ENCODE measurements at places on chromosomes 12 and 14.

- no peak for DNase-seq
These were observed 93.9 kb downstream of the DAAM1 start for GRCh38 chr14:59282378-59282765.

DNA sequence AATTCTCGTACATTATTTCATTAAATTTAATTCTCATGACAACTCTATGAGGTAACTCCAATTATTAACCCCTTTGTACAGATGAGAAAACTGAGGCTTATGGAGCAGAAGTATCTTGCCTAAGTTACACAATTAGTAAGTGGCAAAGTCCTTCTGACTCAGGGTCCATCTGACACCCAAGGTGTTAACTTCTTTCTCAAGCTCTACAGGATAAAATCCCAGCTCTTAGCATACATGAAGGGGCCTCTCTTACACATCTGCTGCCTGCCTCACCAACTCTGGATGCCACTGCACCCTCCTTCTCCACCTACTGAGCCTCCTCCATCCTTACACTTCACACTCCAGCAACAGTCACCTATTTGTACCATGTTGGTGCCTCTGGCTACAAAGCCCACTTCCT is 4.3 kb upstream of the KRT72 start:
- DNase-seq = no peak

GRCh38 chr14:59101476-59101875 is 87.0 kb upstream of the DAAM1 start:
- no peak for DNase-seq

- DNase-seq = no peak
These were observed 827.0 kb downstream of the C12orf50 start for GRCh38 chr12:87202189-87202588.

DNA sequence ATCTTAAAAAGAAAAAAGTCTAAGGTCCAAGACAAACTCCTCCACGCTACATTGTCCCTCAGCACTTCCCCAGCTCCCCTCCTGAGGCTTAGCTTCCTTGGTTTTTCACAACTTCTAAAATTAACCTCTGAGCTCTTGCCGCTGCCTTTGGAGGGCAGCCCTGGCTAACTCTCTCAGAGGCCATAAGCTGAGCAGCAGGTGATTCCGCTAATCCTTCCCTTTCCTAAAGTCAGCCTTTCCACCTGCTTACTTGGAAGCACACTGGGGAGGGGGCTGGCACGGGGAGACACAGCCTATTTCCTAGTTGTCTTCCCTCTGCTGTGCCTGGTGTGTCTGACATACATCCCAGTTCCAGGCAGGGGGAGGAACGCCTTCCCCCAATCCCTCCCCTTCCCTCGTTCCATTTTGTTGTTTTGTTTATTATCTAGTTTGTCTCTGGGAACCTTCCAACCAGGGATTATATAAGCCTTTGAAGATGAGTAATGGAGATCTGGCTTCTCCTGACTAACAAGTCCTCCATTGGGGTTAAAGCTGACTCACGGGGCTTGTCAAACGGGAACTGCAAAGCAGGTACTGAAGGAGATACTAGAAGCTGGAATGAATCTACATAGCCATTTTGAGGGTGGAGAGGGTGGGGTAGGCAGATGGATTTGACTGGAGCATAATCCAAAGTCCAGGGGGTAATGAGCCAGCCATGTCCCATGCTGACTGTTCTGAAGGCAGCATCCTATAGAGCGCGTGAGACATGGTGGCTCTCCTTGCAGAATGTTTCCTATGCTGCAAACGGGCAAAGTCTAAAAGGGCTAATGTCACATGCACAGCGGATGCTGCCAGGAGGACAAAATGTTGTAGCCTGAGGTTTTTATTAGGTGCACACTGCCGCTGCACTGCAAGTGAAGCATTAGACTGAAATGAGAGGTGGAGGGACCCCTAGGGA is 230.8 kb downstream of the FOXN3 start:
- DNase-seq = no peak

GRCh38 chr14:82642425-82642824 is 1108.8 kb upstream of the SEL1L start:
- DNase-seq = no peak

GRCh38 chr12:39240587-39240986 is 202.3 kb downstream of the KIF21A start:
- DNase-seq = no peak

DNA sequence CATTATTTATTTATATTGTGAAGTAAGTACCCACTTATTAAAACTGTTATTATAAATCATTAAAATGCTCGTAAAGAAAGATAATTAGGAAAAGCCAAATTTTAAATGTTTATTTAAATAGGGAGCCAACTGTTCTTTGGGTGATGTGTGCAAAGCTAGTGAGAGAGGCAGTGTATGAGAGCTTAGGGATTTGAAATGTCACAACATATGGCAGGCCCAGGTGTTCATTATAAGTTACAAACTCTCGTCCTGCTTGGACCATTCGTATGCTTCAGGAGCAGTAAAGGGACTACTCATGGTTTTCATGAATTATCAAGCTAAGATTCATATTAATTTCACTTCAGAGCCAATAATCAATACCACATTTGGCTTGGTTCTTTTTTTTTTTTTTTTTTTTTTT is 154.5 kb downstream of the TGFB3 start:
- DNase-seq = no peak
